Metanephros (tissue), 2 donors: ENCODE measurements at places on chromosomes 2 and 18. TPM values are rescaled to one million over a fixed set of nuclear protein-coding genes. Genes with fewer than 3 reads are reported as not detected.

The RGPD4 gene
- not detected for total RNA-seq

The NRP2 gene
- 67.3 TPM for total RNA-seq

The ABCG5 gene
- total RNA-seq, result 0.18 TPM

The C2orf81 gene
- 3.7 TPM for total RNA-seq

The REG3A gene
- not detected for total RNA-seq

The IL36A gene
- total RNA-seq, result not detected

The MARCHF4 gene
- total RNA-seq, result 0.06 TPM

The CAVIN2 gene
- total RNA-seq, result 51.9 TPM

The CCDC141 gene
- total RNA-seq, result 8.2 TPM

The TBC1D8 gene
- total RNA-seq, result 34.9 TPM
